ENCODE measurements at places on chromosomes 6 and 20. TPM values are rescaled to one million over a fixed set of nuclear protein-coding genes. Genes with fewer than 3 reads are reported as not detected.

Gene SLC22A3
- total RNA-seq = under 0.01 TPM

Gene SLC22A7
- total RNA-seq = not detected

Gene PSORS1C2
- not detected for total RNA-seq

Gene CST2
- total RNA-seq = not detected

Gene NFATC2
- 16.2 TPM for total RNA-seq

Gene REM1
- total RNA-seq = 0.27 TPM

Data from hematopoietic multipotent progenitor cell (in vitro differentiated cells).